ENCODE measurements at places on chromosomes 2 and 18.

- DNase-seq, result no peak
These were observed 62.3 kb downstream of the NGEF start for GRCh38 chr2:232950751-232951150.

- DNase-seq, result peak; percentile 80
These were observed 949.8 kb upstream of the LRATD1 start for GRCh38 chr2:13682540-13683272.

DNA sequence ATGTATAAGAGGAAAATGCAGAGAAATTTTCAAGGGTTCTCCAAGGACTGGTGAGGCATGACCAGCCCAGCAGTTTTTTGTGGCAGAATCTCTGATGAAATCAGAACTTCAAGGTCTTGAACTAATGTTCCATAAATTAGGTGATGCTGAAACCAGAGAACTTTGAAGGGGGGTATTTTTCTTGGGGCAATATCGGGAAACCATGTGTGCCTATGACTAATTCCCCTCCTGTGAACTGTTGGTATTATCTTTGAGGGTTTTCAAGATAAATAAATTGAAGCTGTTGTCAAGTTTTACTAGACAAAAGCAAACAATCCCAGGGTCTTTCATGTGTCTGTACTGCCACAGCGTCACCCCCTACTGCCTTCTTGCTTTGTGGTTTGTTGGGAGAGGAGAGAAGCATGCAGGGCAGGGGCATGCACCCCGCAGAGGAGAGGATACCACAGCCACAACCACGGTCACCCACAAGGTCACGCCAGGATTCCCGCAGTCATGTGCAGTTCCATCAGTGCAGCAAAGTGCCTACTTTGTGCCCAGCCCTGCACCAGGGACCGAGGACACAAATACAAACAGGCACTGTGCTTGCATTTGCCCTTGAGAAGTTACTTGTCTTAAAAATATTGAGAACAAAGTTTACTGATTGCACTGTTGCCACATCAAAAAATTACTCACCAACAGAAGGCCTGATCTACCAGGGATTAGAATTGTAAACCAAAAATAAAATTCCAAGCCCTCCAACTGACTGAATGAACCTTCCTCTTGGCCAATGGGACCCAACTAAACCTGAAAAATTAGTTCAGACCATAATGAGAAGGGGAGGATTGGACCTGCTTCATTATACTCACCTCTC is 413.3 kb upstream of the TRIB2 start:
- peak; percentile 95 for DNase-seq

GRCh38 chr2:29549069-29549380 is 372.4 kb downstream of the ALK start:
- no peak for DNase-seq

GRCh38 chr2:40197121-40197520 is 254.8 kb downstream of the SLC8A1 start:
- DNase-seq, result no peak

GRCh38 chr2:63422556-63422955 is 165.7 kb downstream of the WDPCP start:
- DNase-seq, result no peak

- DNase-seq, result peak; percentile 64
These were observed 460.7 kb downstream of the MTX2 start for GRCh38 chr2:176729706-176730569.

DNA sequence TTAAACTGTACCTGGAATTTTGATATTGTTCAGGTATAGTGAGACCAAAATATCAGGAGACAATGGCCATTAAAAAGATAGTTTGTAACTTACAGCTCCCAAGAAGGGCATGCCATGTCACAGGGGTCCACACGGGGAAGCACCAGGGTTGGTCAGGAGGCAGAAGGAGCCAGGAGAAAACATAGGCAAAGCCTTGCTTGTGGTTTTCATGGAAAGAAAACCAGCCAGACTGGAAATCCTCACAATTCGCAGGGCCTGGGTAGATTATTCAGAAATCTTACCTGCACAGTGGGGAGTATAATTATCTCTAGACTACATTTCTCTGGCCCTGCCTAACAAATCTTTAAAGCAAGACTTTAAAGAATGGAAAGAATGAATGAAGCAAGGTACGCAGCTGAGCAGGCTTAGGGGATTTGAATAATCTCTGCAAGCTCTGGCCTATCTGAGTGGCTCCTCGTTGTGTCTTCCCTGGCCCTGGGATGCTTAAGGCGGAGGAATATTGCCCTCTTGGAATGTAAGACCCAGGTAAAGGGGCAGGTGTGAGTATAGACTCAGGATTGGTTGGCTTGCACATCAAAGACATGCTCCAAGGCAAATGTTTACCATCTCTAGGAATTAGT is 66.9 kb upstream of the CDC42EP3 start:
- DNase-seq, result no peak

- no peak for DNase-seq
These were observed 246.9 kb downstream of the NDUFA10 start for GRCh38 chr2:239778042-239778851.

DNA sequence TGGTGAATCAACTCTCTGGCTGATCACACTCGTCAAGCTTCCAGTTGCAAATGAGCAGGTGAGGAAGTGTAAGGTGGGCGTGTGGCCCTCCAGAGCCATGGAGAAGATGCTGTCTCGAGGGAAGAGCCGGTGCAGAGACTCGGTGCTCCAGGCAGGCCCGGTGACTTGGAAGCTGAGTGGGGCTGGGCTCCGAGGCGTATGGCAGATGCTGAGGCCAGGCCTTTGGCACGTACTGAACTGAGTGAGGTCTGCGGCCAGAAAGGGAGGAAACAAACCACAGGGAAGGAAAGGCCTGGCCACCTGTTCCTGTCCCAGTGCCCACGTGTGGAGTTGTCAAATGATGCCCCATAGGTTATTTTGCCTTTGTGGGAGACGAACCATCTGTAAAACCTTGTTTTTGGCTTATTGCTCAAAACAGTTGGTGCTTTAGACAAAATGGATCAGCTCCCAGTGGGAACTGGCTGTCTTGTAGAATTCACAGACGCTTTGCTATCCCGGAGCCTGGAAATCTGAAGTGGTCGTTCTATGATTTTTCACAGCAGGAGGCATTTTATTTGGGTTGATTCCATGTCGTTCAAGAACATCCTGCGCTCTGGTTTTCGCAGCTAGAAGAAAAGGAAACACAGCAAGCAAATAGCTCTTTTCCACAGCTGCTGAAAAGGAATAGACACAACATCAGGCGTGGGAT is 117.5 kb upstream of the TMEM18 start:
- DNase-seq, result no peak

GRCh38 chr2:160993654-160994061 is 166.6 kb upstream of the TANK start:
- no peak for DNase-seq

DNA sequence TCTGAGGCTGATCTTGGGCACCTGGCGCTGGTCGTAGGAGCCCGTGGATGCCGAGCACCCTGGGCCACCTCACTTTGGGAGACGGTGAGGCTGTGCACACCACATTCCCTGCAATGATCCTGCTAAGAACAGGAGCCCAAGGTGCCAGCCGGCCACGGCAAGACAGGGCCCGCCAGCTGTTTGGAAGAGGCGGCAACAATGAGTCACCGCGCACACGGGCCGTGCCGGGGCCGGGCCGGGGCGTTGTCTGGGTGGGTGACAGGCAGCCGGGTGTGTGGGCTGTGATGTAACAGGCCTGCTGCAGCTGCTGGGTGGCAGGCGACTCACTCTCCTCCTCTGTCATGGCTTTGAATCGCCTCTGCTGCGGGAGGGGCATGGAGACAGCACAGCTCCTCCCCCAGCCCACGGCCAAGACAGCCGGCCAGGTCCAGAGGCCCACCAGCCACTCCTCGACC is 49.7 kb upstream of the ODC1 start:
- DNase-seq, result peak; percentile 40

- DNase-seq, result no peak
These were observed 12.6 kb upstream of the TTC32 start for GRCh38 chr2:19914266-19914975.

- DNase-seq, result no peak
These were observed 14.4 kb upstream of the EGR4 start for GRCh38 chr2:73307720-73308119.

GRCh38 chr2:148021886-148022285 is 995 bp downstream of the MBD5 start:
- no peak for DNase-seq

DNA sequence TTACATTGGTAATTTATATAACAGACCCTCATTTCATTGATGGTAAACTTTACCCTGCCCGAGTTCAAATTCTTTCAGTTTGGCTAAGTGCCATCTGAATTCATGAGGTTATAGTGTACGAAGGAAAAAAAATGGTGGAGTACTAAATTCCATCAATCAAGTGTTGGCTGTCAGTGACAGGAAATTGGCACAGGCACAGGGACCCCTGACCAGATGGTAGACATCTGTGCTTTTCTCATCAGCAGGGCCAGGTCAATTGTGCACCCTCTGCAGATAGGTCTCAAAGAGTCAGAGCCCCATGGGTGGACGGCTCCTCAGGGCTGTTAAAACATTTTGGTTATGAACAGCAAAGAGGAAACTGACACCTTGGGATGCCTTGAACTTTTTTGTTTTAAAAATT is 439.2 kb downstream of the SETBP1 start:
- no peak for DNase-seq

DNA sequence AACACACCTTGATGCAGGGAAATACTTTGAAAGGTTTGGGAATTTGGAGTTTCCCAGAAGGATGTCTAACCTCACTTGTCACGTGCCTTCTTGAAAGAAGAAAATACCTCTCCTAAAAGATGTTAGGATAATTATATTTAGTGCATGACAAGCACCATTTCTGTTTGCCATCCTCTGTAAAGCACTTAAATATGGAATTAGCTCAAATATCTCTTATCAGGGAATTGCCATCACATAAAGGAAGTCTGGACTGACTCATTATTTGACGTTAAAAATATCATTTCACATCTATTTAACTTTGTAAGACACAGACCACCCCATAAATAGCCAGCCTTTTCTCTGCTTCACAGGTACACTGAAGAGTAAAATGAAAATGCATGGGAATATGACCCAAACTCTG is 140.1 kb downstream of the STK39 start:
- no peak for DNase-seq

- DNase-seq, result peak; percentile 11
These were observed 260.4 kb upstream of the DSEL start for GRCh38 chr18:67776929-67777328.

- no peak for DNase-seq
These were observed 91.6 kb upstream of the TSPYL6 start for GRCh38 chr2:54347622-54348021.

- DNase-seq, result no peak
These were observed 107.2 kb downstream of the GALNT1 start for GRCh38 chr18:35688757-35689156.

- no peak for DNase-seq
These were observed 67.7 kb upstream of the DNMT3A start for GRCh38 chr2:25409468-25409867.

DNA sequence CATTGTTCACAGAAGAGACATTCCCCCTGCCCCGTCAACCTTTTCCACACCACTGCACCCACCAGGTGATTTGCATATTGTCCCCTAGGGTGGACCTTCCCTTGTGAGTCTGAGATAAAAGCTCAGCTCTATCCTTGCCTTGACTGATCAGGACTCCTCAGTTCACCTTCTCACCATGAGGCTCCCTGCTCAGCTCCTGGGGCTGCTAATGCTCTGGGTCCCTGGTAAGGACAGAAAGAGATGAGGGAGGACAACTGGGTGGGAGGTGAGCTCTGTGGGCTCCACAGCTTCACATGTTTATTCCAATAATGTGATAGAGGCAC is 1160.1 kb downstream of the RPIA start:
- DNase-seq, result no peak

DNA sequence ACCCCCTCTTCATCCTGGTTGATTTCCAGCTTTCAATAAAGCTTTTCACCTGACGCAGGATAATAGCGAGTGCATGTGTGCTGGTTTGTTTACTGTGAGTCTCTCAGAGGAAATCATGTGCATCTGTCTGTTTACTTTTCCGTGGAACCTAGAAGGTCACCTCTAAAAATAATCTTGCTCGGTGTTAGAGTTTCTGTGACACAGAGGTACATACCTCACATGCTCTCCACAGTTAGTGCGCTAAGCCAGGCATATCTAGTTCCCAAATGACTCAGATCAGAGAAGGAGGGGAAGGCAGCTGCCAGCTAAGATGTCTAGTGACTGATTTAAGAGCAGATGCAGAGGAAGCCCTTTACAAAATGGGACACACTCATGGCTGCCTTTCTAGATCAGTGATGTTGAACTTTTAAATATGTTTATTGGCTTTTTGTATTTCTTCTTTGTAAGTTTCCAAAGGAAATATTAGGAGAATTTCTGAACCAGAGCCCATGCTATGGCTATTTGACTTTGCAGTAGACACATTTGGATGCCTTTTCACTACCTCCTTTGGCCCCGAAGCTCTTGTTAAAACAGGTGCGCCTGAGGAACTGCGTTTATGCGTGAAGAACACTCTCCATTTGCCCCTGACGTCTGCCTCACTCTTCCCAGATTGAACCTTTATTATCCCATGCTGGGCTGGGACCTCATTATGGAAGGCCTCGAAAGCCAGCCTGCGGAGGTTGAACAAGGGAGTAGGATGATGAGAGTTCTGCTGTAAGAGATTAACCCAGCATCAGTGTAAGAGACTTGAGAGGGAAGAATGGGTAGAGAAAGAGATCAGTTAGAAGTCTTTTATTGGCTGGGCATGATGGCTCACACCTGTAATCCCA is 145.6 kb downstream of the FAM161A start:
- DNase-seq, result peak; percentile 60

- DNase-seq, result no peak
These were observed 504.8 kb upstream of the KLHL29 start for GRCh38 chr2:22880161-22880560.

GRCh38 chr2:118851650-118852049 is 4.2 kb upstream of the EN1 start:
- no peak for DNase-seq

- DNase-seq, result no peak
These were observed 18.4 kb downstream of the KDSR start for GRCh38 chr18:63348508-63349136.

- DNase-seq, result no peak
These were observed 418.7 kb downstream of the MEIS1 start for GRCh38 chr2:66853585-66853984.

GRCh38 chr2:171991027-171991426 is 8.7 kb upstream of the METAP1D start:
- DNase-seq, result no peak

DNA sequence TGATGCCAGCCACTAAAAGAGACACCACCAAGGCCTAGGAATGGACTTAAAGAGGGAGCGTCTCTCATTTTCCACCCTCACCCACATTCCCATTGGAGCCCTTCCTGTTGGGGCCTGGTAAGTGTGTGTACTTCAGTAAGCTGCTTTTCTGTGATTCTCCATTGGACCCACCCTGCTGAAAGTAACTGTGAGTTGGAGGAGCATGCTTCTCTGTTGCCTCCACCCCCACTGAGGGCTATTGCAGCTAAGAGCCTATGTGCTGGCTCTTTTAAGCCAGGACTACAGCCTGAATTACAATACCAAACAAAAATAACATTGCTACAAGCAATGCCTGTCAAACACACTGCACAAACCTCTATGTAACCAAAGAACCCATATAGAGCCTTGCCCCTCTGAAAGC is 81.1 kb downstream of the TRABD2A start:
- DNase-seq, result no peak

DNA sequence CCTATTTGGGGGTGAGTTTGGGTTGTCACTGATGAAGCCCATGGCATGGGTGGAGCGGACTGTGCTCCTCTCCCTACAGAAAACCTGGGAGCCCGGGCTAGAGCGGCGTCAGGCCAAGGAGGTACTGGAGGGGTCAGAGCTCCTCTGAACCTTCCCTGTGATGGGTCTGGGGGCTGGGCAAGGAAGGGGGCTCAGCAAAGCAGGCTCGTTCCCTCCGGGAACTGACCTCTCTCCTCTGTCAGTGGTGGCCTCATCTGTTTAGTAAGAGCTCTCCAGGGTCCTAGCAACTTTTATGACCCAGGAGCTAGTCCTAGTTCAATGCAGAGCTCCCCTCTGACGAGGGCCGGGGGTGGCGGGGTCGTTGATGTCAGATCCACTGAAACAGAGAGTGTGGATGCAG is 62.4 kb upstream of the OTOF start:
- DNase-seq, result no peak
